SHP77 treated with DMSO at 0.1 percent for 48 hours (cell line): ENCODE measurements at places on chromosomes 5 and 9.

- peak; percentile 49 for DNase-seq
These were observed 467 bp upstream of the PHF19 start for GRCh38 chr9:120877276-120878034.

- DNase-seq: no peak
These were observed 172.4 kb downstream of the DENND1A start for GRCh38 chr9:123757547-123757946.

DNA sequence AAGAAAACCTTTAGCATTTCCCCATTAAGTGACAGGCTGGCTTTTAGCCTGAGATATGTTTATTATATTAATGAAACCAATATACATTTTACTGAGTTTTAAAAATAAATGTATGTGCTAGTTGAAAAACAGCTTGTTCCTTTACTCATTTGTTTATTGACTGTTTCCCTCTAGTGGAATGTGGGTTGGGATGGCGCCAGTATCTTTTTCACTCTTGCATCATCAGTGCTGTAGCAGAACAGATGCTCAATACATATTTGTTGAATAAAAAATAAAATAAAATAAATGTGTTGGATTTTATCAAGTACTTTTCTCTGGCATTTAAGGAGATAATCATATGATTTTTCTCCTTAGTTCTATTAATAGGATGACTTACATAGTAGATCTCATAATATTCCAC lies 43.0 kb downstream of the FSTL4 start:
- no peak for DNase-seq

- DNase-seq: no peak
These were observed 102.5 kb upstream of the GABRP start for GRCh38 chr5:170681013-170681433.

- no peak for DNase-seq
These were observed 2.6 kb downstream of the SLC31A1 start for GRCh38 chr9:113223963-113224362.

- DNase-seq: no peak
These were observed 53.6 kb downstream of the GPR107 start for GRCh38 chr9:130107234-130107861.

DNA sequence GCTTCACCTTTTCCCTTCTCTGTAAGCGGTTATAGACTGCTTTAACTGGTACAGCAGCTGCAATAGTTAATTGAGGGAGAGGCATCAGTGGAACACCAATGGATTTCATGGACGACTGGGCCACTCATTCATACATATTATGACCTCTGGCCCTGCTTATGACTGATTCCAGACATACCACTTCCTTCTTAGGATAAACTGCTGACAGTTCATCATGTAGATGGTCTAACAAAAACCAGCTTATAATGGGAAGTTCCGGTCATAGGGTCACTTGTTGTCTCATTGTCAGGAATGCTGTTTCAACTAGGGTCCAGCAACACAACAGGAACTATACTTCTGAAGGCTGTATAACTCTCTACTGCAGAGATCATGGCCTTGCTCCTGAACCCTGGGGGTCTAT lies 265.2 kb upstream of the RASA1 start:
- no peak for DNase-seq

- no peak for DNase-seq
These were observed 21.6 kb downstream of the TJP2 start for GRCh38 chr9:69195668-69196067.

- DNase-seq: no peak
These were observed 217.6 kb downstream of the NPR3 start for GRCh38 chr5:32928761-32929160.

GRCh38 chr5:158606233-158606632 lies 493.5 kb downstream of the EBF1 start:
- DNase-seq: no peak

DNA sequence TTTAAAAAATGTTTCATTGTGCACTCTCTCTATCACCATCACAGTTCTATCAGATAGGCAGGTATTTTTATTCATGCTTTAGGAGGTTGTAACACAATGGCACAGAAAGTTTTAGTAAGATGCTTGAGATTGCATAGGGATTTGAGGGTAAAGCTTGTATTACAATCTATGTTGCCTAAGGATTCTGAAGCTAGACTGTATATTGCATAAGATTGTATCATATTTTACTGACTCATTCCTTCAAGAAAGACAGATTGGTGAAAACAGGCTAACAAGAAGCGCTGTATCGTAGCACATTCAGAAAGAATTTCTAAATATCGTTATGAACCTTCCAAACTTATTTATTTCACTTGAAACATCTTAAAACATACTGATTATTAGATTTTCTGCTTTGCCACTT lies 577.7 kb downstream of the EBF1 start:
- no peak for DNase-seq

GRCh38 chr9:98607152-98607551 lies 101.6 kb downstream of the GABBR2 start:
- no peak for DNase-seq

- no peak for DNase-seq
These were observed 52.8 kb downstream of the ARL15 start for GRCh38 chr5:54257366-54258118.

- DNase-seq: no peak
These were observed 108.5 kb downstream of the ZSWIM6 start for GRCh38 chr5:61440596-61440995.

- DNase-seq: no peak
These were observed 22.0 kb downstream of the PUM3 start for GRCh38 chr9:2821855-2822254.

DNA sequence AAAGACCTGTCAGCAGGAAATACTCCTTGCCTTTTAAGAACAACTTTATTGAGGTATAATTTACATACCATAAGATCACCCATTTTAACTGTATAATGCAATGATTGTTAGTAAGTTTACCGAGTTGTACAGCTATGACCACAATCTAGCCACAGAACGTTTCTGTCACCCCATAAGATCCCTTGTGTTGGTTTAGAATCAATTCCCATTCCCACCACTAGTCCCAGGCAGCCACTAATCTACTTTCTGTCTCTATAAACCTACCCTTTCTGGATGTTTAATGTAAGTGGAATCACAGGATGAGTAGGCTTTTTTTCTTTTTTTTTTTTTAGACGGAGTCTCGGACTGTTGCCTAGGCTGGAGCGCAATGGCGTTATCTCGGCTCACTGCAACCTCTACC lies 4.4 kb downstream of the GPR107 start:
- DNase-seq: no peak

DNA sequence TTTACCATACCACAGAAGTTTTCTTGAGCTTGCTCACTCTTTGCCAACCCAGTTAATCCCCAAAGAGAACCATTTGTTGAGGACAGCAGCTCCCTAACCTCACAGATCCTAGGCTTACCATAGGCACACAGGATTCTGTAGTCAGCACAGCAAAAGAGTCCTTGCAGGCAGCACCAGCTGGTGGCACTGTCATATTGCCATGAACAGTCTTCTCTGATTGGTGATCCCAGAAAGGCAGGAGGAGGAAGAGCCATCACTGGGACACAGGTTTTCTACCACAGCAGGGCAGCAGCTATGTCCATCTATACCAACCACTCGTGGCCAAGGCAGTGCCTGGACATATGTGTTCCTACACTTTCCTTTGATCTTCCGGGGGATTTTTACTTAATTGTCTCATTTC lies 297.1 kb upstream of the CD180 start:
- peak; percentile 39 for DNase-seq

- peak; percentile 100 for DNase-seq
These were observed 312.1 kb downstream of the CDH12 start for GRCh38 chr5:22541037-22541436.

GRCh38 chr5:124132843-124133242 lies 613.6 kb downstream of the ZNF608 start:
- DNase-seq: no peak

DNA sequence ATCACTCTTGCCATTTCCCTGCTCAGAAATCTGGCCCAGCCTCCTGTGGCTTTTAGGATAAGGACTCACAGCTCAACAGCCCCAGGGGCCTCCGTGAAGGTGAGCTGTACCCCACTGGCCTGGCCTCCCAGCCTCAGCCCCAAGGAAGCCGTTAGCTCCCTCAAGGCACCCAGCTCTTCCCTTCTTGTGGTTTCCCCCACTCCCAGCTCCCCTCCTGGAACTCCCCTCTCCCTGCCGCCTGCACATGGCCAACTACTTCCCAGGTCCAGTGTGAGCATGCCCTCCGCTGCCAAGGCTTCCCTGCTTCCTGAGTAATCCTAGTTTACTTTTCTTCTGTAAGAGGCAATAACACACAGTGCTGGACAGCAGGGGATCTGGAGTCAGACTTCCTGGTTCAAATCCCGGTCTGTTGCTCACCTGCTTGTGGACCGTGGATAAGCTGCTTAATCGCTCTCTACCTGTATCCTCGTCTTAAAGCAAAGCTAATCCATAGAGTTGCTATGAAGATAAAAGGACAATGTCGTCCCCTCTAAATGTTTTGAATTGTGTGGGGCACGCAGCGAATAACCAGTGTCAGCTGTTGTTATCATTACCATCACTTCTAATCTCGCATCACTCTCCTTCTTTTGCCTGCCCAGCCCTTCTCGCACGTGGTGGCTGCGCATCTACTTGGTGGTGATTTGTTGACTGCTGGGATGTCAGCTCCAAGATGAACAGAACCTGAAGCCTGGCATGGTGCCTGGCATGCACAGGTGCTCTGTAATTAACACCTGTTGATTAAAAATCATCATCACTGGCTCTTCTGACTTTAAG lies 86.6 kb downstream of the C5orf15 start:
- no peak for DNase-seq

DNA sequence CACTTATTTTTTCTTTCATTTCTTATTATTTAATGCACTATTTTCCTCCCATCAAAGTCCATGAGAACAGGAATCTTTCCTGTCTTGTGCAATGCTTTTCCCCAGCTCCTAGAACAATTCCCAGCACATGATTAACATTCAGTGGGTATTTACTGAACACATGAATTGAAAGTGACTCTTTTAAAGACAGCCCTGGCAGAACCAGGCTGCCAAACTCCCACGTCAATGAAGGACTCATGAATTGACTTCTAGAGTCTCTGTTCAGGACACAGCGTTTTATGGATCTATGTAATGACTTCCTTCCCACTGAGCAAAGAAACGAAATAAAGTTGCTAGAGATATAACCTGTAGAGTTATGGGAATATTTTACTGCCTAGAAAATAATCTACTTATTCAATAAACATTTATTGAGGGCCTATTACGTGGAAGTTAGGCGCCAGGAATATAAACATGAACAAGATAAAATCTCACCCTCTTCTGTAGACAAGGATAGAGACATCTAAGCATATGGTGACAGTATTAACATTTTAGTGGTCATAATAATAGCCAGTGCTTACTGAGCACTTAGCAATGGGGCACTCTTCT lies 485.9 kb upstream of the KLF4 start:
- no peak for DNase-seq

DNA sequence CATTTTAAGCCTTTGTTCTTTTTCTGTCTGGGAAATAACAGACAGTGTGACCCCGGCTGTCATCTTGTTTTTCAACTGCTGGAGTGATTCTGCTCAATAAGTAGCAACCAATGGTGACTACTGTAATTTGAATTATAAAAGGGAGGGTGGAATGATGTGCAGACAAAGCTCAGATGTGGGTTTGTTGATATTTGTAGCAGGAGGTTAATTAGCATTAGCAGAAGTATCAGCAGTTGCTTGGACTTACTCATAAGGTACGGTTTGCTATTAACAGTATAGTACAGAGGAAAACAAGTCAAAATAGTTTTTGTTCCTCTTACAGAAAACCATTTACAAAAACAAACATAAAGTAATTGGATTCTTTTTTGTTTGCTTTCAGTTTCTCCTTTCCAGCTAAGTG lies 140.4 kb downstream of the TUSC1 start:
- DNase-seq: no peak

- no peak for DNase-seq
These were observed 308.4 kb downstream of the MSX2 start for GRCh38 chr5:175032741-175033151.

DNA sequence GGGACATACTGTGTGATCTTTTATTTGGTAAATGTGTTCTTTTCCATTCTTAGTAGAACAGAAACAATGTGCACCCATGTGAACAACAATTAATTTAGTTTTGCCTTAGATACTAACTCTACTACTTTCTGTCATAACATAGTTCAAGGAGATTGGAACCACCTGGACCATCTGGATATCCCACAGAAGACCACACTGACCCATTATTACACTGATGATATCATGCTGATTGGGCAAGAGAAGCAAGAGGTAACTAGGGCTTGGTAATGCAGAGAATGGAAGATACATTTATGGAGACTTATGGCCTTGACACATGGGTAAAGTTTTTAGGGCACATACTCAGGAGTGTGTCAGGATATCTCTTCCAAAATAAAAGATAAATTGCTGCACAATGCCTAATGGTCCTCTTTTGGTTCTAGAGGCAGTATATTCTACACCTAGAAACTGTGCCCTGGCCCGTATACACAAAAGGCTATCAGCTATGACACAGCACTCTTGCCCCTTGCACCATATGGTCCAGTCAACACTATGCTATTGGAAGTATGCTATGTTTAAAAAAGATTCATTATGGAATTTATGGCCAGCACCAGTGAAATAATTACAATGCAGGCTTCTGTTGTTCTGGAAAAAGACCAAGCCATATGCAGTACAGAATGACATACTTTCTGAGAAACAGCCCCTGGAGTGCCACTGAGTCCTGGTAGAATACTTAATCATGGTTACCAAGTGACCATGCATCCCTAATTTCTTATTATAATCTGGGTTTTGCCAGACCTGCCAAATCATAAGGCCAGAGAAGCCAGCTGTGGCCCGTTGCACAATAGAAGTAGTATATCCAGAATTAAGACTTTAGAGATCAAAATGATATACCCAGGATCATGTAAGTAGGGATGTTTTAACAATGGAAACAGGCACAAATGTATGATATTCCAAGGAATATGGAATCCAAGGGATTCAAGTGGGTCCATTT lies 41.6 kb upstream of the MROH2B start:
- no peak for DNase-seq

DNA sequence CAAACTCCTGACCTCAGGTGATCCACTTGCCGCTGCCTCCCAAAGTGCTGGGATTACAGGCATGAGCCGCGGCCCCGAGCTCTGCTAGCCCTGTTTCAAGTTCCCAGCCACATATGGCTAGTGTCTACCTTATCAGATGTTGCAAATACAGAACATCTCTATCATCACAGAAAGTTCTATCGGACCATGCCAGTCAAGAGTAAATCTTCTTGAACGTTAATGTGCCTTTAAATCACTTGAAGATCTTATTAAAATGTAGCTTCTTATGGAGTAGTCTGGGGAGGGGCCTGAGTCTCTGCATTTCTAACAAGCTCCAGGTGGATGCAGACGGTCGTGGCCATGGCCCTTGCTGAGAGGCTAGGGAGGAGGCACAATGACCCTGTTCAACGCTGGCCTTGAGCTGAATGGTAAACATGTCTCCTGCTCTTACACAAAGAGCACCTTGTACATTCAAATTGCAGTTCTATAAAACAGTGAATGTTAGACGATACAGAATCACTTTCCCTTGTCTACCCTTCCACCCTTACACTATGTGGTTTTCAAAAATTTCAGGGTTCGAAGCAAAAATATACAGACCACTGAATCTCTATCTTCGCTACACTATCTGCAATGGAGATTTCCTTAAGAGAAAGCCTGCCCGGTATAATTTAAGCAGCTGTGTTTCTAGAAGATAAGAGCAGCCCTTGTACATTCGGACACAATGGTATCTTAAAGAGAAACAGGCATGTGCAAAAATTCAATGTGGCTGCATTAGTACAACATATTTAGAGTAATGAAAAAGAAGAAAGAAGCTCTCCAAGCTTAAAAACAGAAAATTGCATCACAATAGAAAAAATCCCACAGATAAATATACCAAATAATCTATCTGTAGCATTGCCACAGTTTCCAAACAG lies 114.1 kb downstream of the FRMD3 start:
- DNase-seq: no peak

- DNase-seq: no peak
These were observed 89.1 kb downstream of the ACTL7B start for GRCh38 chr9:108766626-108767161.

- peak; percentile 85 for DNase-seq
These were observed 9.8 kb upstream of the CPLX2 start for GRCh38 chr5:175861337-175862130.
